ENCODE measurements at places on chromosomes 1 and 21. TPM values are rescaled to one million over a fixed set of nuclear protein-coding genes. Genes with fewer than 3 reads are reported as not detected.
A peak's percentile ranks its signal among the peaks of the same experiment; 100 is the strongest.

The SLC35F3 gene
- 36.4 TPM for total RNA-seq

The CGN gene
- 0.40 TPM for total RNA-seq

- H3K27me3 ChIP-seq: no peaks in the 10 kb centered on the region
- H3K4me3 ChIP-seq: no peak overlapping the region
- H3K27ac ChIP-seq: no peak overlapping the region
- DNase-seq: no peak
Measured at GRCh38 chr1:11169202-11169601, 20.0 kb upstream of the ANGPTL7 start.

- H3K4me1 ChIP-seq: no peaks in the 10 kb centered on the region
- H3K27me3 ChIP-seq: no peaks in the 10 kb centered on the region
- no peak overlapping the region for H3K27ac ChIP-seq
- DNase-seq: no peak
- H3K4me3 ChIP-seq: no peak overlapping the region
Measured at GRCh38 chr1:69196071-69196470, 371.7 kb upstream of the LRRC7 start.

DNA sequence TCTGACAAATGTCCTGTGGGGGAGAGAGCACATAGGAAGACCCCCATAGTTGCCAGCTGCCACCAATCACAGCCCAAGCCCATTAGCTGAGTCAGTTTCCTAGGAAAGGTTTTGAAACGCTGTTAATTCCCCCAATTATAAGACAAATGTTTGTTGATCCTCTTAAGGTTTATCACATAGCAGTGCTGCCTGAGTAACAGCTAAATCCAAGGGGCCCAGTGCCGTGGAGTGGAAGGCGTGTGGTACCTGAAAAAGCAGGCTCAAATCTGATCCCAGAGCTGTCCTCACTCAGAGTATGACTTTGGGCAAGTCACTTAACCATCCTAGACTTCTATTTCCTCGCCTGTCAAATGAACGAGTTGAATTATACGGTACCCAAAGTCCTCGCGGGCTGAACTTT, 69.5 kb downstream of the GRIK3 start:
- no peak overlapping the region for H3K27ac ChIP-seq
- DNase-seq: no peak
- no peaks in the 10 kb centered on the region for H3K27me3 ChIP-seq
- H3K36me3 ChIP-seq: no peaks in the 10 kb centered on the region
- no peak overlapping the region for H3K4me3 ChIP-seq
- H3K4me1 ChIP-seq: no peaks in the 10 kb centered on the region

- H3K27me3 ChIP-seq: peaks cover 32% of the 10 kb centered on the region
Measured at GRCh38 chr1:199931666-199932377, 95.7 kb upstream of the NR5A2 start.

DNA sequence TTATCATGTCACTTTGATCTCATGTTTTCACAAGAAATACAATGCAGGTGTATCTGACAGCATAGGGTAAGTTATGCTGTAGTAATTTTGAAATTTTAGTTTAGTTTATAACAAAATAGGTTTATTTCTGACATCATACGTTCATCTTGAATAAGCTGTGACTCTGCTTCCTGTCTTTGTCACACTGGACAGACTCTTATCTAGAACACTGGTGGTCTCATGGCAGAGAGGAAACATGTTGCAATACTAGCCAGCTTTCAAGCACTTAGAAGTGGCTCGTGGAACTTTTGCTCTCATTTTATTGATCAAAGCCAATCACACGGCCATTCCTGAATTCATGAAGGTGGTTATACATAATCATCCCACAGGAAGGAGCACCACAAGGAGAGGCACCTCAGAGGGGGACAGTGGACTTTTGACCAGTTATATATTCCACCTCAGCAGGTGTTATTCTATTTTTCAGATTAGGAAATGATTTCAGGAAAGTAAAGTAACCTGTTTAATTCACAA, 46.5 kb downstream of the CYP2J2 start:
- H3K27me3 ChIP-seq: peaks cover 4% of the 10 kb centered on the region
- H3K36me3 ChIP-seq: peaks cover 8% of the 10 kb centered on the region
- DNase-seq: no peak

DNA sequence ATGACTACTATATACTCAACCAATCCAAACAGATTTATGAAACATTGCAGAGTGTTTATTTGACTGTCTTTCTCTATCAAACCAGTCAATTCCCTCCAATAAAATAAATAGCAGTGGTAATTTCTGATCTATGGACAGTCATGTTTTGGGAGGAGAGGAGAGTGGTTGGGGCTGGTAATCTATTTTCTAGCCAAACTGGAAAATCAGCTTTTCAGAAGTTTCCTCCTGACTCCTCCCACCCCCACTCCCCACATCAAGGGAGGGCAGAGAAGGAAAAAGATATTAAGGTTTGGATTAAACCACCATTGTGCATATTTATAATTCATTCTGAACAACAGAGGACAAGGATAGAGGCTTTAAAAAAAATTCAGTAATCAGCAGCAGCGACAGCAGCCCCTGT, 69.4 kb upstream of the SOX13 start:
- H3K36me3 ChIP-seq: peaks cover 4% of the 10 kb centered on the region
- no peak overlapping the region for H3K27ac ChIP-seq
- peaks cover 4% of the 10 kb centered on the region for H3K27me3 ChIP-seq

DNA sequence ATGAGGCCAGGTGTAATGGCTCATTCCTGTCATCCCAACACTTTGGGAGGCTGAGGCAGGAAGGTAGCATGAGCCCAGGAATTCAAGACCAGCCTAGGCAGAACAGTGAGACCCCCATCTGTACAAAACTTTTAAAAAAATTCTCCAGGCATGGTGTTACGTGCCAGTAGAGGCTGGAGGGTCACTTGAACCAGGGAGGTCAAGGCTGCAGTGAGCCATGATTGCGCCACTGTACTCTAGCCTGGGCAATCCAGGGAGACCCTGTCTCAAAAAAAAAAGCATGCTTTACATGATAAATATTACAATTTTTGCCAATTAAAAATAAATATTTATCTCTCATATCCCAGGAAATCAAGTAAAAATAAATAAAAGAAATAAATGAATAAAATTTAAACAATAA, 17.6 kb upstream of the VPS45 start:
- H3K36me3 ChIP-seq: no peaks in the 10 kb centered on the region
- H3K4me1 ChIP-seq: peaks cover 10% of the 10 kb centered on the region

GRCh38 chr1:185837711-185838110, 103.5 kb downstream of the HMCN1 start:
- H3K4me1 ChIP-seq: no peaks in the 10 kb centered on the region
- H3K27ac ChIP-seq: no peak overlapping the region
- H3K27me3 ChIP-seq: peaks cover 7% of the 10 kb centered on the region
- DNase-seq: no peak
- H3K4me3 ChIP-seq: no peak overlapping the region
- H3K36me3 ChIP-seq: no peaks in the 10 kb centered on the region

The ZSWIM5 gene
- total RNA-seq: 1.9 TPM

The PLA2G2F gene
- total RNA-seq: not detected

DNA sequence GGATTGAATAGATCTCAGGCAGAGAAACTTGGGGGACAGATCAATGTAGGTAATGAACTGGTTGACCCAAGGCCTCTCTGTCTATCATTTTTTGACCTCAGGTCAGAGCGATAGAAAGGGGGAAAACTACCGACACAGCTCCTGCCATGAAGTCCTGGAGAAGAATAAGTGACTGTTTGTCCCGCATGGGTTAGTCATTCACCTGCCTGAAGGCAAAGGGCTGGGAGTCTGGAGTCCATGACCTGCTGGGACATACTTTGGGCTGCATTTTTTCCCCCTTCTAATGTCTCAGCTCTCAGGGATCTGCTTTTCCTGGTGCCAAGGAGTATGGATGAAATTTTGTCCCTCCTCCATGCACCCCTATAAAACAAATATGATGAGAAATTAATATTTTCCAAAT, 1.6 kb upstream of the ROR1 start:
- H3K4me1 ChIP-seq: peaks cover 10% of the 10 kb centered on the region
- H3K4me3 ChIP-seq: no peak overlapping the region
- no peaks in the 10 kb centered on the region for H3K36me3 ChIP-seq
- no peak for DNase-seq

The NFASC gene
- 0.14 TPM for total RNA-seq

The MLLT11 gene
- 6.0 TPM for total RNA-seq

GRCh38 chr1:84259989-84260388, 41.5 kb upstream of the SAMD13 start:
- no peaks in the 10 kb centered on the region for H3K27me3 ChIP-seq
- H3K4me3 ChIP-seq: no peak overlapping the region
- no peaks in the 10 kb centered on the region for H3K36me3 ChIP-seq
- no peak overlapping the region for H3K27ac ChIP-seq

DNA sequence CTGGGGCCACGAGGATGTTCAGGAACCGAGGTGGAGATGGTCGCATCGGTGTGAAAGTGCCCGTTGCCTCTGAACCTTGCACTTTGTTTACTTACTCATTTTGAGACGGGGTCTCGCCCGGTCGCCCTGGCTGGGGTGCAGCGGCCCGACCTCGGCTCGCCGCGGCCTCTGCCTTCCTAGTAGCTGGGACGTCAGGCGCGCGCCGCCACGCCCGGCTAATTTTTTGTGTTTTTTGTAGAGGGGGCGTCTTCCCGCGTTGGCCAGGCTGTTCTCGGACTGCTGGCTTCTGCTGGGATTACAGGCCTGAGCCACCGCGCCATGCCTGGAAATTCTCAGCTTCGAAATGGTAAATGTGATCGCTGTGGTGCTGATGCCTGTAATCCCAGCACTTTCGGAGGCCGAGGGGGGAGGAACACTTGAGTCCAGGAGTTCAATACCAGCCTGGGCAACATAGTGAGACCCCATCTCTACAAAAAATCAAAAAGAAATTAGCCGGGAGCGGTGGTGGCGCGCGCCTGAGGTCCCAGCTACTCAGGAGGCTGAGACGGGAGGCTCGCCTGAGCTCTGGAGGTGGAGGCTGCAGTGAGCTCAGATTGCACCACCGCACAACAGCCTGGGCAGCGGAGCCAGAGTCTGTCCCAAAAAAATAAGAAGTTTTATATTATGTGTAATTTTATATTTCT, 684 bp upstream of the MRPL20 start:
- peak overlapping the region; percentile 89 for H3K4me3 ChIP-seq
- peak overlapping the region; percentile 88 for H3K27ac ChIP-seq
- peaks cover 23% of the 10 kb centered on the region for H3K4me1 ChIP-seq
- DNase-seq: no peak
- no peaks in the 10 kb centered on the region for H3K27me3 ChIP-seq

The FMO5 gene
- 0.60 TPM for total RNA-seq

DNA sequence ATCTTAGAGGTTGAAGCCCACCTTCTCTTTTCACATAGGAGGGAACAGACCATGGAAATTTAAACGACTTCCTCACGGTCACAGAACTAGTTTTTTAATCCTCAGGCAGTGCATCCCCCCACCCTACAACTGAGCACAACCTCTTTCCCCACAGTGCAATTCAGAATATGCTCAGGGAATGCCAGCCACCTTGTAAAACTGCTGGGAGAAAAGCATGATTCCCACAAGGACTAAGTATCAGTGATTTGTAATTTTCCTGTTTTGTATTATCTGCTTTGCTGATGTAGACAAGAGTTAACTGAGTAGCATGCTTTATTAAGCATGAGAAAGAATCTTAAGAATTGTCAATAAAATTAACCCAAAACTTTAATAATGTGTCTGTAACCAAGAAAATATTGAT, 23.8 kb downstream of the TMEM50A start:
- no peak overlapping the region for H3K4me3 ChIP-seq
- no peak for DNase-seq
- no peak overlapping the region for H3K27ac ChIP-seq
- no peaks in the 10 kb centered on the region for H3K27me3 ChIP-seq

The C1orf74 gene
- 2.2 TPM for total RNA-seq

The FOXO6 gene
- not detected for total RNA-seq

The CCDC181 gene
- total RNA-seq: not detected

The NBPF12 gene
- total RNA-seq: 25.1 TPM

The TOR1AIP2 gene
- 45.6 TPM for total RNA-seq

DNA sequence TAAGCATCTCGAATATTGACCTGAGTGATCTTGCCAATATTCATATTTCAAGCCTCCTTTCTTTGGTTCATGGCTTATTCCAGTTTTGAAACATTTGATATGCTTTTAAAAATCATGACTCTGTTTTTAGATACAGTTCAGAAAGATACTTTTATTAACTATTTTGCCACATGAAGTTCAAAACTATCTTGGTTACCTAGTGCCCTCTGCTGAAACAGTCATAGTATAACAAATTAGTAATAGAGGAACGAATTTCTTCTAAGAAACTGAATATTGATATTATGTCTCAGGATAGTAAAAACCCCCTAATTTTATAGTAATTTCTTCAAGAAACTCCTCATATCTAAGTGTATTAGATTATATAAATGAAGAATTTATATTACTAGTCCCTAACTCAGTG, 52.6 kb upstream of the RC3H1 start:
- H3K4me1 ChIP-seq: no peaks in the 10 kb centered on the region
- H3K4me3 ChIP-seq: no peak overlapping the region
- peaks cover 18% of the 10 kb centered on the region for H3K27me3 ChIP-seq
- no peak for DNase-seq
- no peaks in the 10 kb centered on the region for H3K36me3 ChIP-seq

GRCh38 chr1:77541162-77541545, 141.3 kb downstream of the ZZZ3 start:
- H3K4me1 ChIP-seq: peaks cover 5% of the 10 kb centered on the region
- H3K27ac ChIP-seq: no peak overlapping the region
- no peaks in the 10 kb centered on the region for H3K36me3 ChIP-seq
- DNase-seq: no peak

The ADCY10 gene
- 0.42 TPM for total RNA-seq

DNA sequence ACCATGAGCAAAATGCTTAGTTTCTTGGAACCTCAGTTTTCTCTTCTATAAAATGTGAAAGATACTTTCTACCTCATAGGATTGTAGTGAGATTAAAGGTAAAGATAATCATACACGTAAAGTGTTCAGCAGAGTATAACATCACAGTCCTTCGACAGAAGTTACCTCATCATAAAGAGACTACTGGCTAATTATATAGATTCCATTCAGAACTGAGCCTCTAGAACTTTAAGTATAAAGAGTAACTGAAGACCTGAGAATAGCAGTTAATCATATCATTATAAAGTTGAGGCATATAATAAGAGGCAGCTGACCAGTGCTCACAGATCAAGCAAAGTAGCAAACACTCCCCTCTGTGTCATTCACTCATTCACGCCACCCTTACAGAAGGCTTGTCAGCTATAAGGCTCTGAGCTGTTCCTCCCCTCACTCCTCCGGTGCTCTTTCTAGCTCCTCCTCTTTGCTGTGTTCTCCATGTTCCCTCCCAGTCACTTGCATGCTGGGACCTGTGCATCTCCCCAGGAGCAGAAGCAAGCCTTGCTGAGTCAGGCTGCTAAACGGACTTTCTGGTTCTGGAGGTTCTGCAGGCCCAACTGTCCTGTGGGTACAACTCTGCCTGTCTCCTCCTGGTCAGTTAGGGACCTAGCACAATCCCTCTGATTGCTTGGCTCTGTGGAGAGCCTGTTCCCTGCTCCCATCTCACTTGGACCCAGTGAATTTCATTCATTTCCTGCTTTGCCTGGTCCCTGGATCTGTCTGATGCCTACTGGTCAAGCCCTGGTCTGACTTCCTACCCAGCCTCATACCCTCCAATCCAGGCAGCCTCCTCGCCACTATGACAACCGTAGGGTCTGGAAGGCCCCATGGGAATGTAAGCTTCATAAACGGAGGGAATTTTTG, 28.3 kb upstream of the LY9 start:
- no peaks in the 10 kb centered on the region for H3K27me3 ChIP-seq
- peaks cover 38% of the 10 kb centered on the region for H3K4me1 ChIP-seq
- peaks cover 5% of the 10 kb centered on the region for H3K36me3 ChIP-seq
- DNase-seq: peak; percentile 51
- H3K4me3 ChIP-seq: peak overlapping the region; percentile 83
